ENCODE measurements at places on chromosomes 5 and 9.

GRCh38 chr9:99822109-99822805 is 572 bp downstream of the NR4A3 start:
- DNase-seq = no peak

GRCh38 chr5:177320879-177321278 is 9.2 kb upstream of the MXD3 start:
- no peak for DNase-seq

- no peak for DNase-seq
Observed at GRCh38 chr5:120035815-120036577, 406.6 kb downstream of the FAM170A start.

DNA sequence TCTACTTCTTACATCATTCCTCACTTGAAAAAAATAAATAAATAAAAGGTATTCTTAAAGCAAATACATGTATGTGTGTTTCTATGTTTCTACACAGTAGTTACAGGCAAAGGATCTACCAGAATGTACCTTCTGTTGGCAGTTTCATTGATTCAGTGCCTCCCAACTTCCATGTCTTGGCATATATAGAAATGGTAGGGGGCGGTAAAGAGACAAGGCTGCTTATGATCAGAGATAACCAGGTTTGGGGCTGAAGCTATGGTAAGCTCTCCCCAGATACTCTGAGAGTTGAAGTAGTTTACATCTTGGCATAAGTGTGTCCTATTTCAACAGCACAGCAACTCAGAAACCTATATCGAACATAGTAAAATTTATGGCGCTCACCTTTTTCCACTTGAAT is 1075.4 kb upstream of the C9orf72 start:
- no peak for DNase-seq

- DNase-seq = peak; percentile 22
Observed at GRCh38 chr5:127254729-127255284, 35.8 kb upstream of the MEGF10 start.

- DNase-seq = no peak
Observed at GRCh38 chr9:93820667-93821306, 134.4 kb downstream of the BARX1 start.

- no peak for DNase-seq
Observed at GRCh38 chr9:134600836-134601638, 40.6 kb upstream of the COL5A1 start.

DNA sequence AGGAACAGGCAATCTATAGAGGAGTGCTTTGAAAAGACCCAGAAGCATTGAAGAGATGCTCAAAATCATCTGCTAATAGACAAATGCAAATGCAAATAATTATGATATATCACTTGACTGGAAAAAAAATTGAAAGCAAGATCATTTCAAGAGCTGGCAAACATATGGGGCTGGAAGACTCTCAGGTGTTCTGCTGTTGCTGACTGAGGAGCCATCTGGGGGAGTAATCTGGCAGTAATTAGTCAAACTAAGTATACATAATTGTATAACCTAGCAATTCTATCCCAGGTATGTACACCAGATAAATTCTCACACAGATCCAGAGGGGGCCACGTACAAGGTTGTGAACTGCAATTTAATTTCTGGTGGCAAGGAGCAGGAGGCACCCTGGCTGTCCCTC is 4.6 kb upstream of the HMHB1 start:
- DNase-seq = no peak

DNA sequence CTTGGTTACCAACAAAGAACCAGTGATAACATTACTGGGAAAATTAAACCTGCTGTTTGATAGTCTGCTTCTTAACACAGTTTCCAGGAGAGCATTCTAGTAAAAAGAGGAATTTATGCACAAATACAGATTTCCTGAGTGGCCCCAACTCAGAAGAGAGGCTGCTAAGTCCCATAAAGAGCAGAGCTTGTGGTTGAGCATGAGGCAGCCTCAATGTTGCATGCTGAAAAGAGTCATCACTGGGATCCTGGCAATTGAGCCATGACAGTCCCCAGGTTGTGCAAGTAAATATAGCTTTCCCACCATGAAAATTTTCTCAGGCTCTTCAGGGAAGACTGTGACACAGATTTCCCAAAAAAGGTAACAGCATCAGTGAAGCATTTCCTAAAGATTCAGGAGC is 47.5 kb upstream of the ADRB2 start:
- no peak for DNase-seq

GRCh38 chr5:124089578-124089977 is 577.6 kb downstream of the CSNK1G3 start:
- no peak for DNase-seq

DNA sequence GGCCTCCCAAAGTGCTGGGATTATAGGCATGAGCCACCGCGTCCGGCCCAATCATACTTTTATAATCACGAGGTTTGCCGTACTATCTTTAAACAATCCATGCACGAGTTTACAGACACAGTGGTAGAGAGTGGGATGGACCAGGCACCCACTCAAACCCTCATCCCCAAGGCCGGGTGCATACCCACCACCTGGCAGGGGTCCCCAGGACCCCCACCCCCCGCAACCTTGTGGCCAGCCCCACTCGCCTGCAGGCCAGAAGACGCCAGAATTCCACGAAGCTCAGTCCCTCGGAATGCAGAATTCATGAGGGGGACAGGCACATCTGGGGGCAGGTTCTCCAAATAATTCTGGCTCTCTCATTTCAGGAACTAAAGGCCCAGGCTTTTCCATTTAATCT is 17.1 kb downstream of the NACC2 start:
- DNase-seq = no peak

- DNase-seq = no peak
Observed at GRCh38 chr5:60820593-60821487, 23.2 kb downstream of the ELOVL7 start.

- DNase-seq = no peak
Observed at GRCh38 chr9:97374811-97375210, 37.1 kb upstream of the TDRD7 start.

DNA sequence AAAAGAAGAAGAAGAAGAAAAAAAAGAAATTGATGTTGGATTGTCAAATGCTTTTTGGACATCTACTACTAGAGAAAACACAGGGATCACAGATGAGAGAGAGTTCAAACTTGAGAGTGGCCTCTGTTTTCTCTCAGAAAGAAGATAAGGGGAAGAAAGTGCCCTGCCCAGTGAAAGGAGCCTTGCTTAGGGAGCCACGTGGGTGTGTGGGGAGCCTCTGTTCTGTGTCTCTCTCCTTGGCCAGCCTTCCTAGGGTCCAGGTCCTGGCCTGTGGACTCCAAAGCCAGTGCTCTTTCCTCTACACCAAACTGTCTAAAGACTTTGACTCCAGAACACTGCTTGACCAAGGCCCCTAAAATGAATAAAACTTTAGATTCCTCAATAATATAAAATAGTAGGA is 22.0 kb upstream of the COL15A1 start:
- no peak for DNase-seq

- no peak for DNase-seq
Observed at GRCh38 chr5:177368869-177369644, 11.3 kb downstream of the RGS14 start.

DNA sequence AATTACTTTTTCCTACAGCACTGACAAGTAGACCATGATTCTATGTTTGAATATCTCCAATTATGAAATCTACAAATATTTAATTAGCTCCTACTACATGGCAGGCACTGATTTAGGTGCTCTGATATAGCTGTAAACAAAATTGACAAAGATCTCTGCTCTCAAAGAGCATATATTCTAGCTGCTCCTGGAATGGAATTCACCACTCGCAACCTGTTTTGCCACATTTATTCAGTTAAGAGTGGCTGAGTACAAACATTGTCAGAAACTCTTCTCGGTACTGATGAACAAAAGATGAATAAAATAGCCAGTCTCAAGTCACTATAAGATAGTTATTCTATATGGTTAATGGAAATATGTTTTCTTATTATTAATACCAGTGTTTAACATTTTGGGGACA is 114.2 kb upstream of the PDE4D start:
- DNase-seq = no peak

DNA sequence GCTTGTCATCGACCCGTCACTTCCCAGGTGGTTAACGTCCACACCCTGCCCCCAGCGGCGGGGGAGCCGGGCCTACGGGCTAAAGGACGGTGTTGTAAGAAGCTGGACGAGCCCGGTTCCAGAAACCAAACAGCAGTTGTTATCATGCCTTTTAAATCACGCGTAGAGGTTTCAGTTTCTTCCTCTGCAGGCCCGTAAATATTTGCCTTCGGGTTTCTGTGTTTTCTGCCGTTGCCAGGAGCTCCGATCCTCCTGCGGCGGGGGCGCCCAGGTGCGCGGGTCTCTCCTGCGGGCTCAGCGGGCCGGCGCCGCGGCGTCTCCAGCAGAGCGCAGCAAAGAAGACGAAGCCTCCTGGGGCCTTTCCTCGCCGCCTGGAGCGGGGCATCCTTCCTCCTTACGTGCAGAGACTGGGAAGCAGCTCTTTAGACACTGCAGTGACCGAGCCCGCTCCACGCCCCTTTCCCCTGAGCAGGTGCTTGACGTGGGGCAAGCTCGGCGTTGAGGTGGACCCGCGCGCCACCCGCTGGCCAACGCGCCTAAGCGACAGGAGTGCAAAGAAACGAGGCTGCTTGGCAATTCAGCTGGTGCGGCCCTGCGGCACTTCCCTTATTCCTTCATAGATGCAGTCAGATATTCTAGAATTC is 21.8 kb upstream of the TTC1 start:
- DNase-seq = peak; percentile 57

DNA sequence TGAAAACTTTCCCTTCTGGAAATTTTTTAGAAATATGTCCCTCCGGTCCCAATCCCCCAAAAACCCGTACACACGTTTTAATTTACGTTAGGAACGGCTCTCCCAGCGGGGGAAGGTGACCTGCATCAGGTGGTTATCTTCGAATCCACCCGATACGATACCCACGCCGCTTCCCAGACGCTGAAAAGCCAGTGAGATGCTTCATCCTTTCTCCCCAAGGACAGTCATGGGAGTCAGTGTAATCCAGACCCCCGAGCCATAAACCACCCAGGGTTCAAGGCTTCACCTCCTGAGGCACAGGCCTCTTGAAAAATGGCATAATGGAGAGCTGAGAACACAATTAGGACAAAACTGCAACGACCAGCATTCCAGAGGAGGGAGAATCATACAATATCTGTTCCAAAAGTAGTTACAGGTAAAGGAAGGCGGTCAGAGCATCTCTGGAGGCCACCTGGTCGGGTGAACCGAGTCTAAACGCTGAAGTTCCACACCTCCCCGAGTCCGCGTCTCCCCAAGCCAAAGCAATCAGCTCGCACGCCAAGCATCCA is 857 bp downstream of the FAM169A start:
- no peak for DNase-seq

DNA sequence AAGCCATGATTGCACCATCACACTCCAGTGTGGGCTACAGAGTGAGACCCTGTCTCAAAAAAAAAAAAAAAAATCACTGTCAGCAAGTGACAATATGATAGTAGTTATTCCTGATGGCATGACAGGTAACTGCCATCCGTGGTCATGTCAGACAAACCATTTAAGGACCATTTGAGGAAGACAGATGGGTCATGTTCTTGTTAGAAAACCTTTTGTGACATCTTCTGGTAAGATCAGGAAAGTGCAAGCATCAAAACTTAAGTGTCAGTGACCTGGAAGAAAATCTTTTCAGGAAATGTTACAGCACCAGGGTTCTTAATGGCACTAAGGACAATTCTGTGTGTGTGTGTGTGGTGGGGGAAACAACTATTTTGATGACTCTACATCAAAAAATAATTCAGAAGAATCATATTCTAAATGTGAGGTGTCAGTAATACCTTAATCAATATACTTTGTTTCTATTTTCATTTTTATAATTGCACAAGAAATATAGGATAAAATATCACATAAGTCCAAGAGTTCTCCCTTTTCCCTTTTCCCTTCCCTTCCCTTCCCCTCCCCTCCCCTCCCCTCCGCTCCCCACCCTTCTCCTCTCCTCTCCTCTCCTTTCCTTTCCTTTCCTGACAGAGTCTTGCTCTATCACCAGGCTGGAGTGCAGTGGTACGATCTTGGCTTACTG is 17.8 kb downstream of the SLC38A9 start:
- peak; percentile 48 for DNase-seq

GRCh38 chr5:150473673-150474358 is 24.3 kb upstream of the RPS14 start:
- DNase-seq = no peak

- DNase-seq = no peak
Observed at GRCh38 chr5:173752653-173753052, 135.5 kb upstream of the CPEB4 start.

DNA sequence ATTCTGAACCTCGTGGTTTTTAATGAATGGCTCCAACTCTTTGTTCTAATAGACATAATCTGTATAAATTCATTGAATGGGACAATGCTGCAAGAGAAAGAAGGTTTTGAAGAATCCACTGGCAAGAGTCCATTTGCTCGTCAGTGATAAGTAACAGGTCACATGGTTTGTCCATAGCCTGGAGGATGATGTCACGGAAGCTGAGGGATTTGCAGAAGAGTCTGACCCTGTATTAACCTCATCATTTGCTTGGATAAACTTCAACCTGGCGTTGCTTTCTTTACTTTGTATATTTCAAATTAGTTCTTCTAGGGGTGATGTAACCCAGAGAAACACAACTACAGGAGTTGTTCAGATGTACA is 197.4 kb downstream of the GAS1 start:
- DNase-seq = no peak

DNA sequence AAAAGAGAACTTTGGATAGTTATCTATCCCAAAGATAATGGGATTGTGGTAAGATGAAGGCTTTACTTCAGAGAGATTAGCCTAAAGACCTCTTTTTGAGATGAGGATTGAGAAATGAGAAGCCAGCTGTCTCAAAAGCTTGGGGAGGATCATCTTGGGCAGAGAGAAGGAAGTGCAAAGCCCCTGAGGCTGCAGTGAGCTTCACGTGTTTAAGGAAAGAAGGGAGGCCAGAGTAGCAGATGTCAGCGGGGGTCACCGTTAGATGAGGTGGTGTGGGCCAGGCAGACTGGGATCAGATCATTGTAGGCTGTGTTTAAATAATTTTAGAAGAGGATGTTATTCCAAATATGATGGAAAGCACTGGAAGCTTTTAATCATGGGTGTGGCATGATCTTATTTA is 270.1 kb downstream of the ARHGEF28 start:
- no peak for DNase-seq

GRCh38 chr5:11045411-11045810 is 284.4 kb upstream of the DAP start:
- DNase-seq = no peak

DNA sequence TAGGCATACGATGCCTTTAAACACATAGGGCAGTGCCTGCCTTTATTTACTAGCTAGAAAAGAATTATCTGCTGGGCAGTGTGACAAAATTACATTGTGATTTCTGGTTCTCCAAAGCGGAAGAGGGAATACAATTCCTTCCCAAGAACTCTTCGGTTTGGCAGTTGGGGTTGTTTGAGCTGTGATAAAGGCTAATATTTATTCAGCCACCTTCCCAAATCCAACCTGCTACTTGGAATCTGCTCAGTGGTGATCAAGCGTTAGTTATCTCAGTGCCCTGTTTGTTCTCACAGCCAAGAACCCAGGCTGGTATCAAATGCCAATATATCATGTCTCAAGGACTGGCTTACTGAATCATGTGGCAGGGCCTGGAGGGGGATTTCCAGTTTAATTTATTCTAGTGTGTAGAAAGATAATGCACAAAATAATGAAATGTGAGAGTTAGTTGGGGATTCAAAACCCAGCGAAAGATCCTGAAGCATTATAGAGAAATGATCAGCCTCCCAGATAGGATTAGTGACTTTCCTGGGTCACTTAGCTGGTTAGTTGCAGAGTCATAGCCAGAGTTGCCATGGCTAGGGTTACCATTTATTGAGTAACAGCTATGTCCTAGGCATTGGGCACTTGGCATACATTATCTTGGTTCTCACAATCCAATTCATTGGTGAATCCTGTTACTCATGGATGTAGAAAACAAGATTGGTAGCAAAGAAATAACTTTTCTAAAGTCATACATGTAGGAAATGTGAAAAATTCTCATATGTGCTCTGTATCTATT is 457.0 kb upstream of the KLF4 start:
- DNase-seq = no peak

- no peak for DNase-seq
Observed at GRCh38 chr9:128643519-128644300, 12.9 kb downstream of the DYNC2I2 start.
